Stimulated activated CD4-positive, alpha-beta T cell treated with anti-CD3 and anti-CD28 coated beads, Interleukin-15, amount 100 ng/mL, for 24 hours (primary cell): ENCODE measurements at places on chromosomes 5 and 9.

- DNase-seq, result no peak
Observed at GRCh38 chr5:143231973-143232812, 171.3 kb downstream of the NR3C1 start.

- no peak for DNase-seq
Observed at GRCh38 chr5:174489215-174489614, 235.2 kb upstream of the MSX2 start.

- DNase-seq, result no peak
Observed at GRCh38 chr5:141783947-141784296, 94.3 kb downstream of the PCDH1 start.

DNA sequence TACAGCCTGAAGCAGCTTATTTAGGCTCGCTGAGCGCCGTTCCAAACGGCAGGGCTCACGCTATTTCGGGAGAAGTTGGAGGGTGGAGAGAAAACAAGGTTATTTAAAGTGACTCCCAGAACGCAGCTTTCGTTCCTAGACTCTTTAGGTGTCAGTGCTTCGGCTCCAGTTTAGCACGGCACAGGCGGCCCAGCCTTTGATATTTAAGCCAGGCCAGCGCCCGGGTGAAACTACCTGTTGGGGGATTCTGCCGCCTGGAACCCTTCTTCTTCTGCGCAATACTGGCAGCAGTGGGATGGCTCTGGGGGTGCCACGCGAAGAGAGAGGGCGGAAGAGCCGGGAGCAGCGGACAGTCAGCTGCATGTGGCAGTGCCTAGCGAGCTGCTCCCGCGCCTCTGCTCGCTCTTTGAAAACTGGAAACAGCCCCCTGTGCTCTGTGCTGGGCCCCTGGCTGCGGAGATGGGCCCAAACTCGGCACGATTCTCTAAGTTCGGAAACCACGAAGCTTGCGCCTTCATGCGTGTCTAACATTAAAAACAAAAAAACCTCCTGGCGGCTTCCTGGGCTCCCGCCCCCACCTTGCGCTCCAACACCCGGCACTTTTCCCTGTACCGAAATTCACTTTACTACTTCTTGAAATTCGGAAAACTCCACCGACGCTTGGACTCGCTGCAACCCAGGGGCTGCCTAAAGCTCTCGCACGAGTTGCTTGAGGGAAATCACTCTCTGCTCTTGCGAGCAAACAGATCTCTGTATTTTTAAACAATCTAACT is 34.6 kb upstream of the NFIB start:
- no peak for DNase-seq

GRCh38 chr9:136409557-136410455 is 608 bp downstream of the ENTR1 start:
- peak; percentile 56 for DNase-seq

DNA sequence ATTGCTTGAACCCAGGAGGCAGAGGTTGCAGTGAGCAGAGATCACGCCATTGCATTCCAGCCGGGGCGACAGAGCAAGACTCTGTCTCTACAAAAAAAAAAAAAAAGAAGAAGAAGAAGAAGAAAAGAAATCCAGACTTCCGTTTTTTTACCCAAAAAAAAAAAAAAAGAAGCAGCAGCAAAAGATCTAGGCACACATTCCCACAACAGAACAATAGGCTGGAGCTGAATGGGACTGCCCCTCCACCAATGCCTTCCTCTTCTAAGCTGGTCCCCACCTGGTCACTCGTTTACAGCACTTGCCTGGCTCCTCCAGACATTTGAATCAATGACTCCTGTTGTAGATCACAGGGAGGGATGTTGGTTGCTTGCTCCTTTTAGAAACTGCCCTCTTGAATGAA is 1.6 kb upstream of the LMAN2 start:
- DNase-seq, result no peak

- DNase-seq, result no peak
Observed at GRCh38 chr5:10367579-10367978, 14.1 kb downstream of the MARCHF6 start.

DNA sequence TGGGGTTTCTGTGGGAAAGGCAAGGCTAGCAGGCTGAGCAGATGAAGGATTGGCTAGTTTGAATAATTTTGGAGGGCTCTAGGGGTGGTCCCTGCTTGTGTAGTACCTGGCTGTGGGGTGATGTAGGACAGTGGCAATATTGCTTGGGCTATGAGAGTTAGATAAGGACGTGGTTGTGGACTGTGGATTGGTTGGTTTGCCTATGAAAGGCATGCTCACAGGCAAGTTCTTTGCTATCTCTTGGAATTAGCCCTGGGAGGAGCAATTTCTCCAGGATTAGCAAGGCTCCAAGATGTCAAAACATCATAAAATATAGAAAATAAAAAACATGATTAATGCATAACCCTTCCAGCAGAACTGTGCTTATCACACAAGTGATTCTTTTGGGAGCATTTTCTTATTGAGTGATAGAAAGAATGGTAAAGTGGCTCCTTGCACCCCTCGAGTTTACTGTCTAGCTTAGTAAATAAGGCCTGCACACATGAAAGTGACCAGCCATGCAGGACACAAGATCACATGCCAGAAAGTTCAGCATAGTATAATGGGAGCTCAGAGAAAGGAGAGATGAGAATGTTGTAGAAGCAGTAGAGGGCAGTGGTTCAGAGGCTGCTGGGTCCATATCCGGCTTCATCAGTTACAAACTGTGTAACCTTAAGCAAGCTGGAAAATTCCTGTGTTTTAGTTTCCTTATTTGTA is 13.8 kb downstream of the AOPEP start:
- DNase-seq, result no peak

DNA sequence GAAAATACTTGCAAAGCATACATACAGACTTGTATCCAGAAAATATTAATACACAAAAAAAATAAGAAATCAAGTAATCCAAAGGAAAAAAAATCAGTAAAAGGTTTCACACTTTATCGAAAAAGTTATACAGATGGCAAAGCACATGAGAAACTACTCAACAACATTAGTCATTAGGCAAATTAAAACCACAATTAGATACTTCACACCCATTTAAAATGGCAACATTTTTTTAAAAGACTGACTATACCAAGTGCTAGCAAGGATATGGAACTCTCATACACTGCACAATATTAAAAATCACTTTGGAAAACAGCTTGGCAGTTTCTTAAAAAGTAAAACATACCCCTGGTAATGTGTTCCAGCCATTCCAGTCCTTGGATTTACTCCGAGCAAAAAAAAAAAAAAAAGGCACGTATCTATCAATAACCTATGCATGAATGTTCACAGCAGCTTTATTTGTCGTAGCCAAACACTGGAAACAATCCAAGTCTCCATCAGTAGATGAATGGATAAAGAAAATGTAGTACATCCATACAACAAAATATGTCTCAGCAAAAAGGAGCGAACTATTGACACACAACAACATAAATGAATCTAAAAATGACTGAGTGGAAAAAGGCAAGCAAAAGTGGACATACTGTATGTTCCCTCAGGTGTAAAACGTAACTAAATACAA is 66.0 kb downstream of the GNAQ start:
- no peak for DNase-seq

DNA sequence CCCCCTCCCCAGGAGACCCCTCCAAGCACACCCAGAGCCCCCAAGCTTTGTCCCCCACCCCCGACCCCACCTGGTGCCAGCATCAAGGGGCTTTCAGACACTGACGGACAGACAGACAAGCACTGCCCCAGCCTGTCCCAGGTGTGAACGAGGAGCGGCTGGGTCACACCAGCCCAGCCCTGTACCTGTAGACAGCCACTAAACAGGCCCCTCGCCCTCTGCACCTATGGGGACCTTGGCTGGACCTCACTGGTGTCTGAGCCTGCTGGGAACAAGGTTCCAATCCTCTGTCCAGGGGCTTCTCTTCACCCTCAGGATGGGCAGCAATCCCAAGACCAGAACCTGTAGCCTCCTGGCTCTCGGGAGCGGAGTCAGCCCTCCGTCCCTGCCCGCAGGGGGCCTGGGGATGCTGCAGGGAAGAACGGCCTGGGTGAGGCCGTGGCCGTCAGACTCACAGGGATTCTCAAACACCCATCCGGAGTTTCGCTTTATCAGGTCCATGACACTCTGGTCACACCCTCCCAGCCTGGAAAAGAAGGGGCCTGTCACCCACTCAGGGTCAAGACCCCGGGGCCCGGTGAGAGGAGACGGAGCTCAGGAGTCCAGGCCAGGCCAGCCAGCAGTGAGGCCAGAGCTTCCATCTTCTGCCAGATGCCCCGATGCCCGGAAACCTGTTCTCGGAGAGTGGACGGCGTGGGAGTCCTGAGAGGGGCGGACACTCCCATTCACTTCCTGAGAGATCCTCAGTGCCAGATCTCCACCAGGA is 2.8 kb downstream of the LCN6 start:
- DNase-seq, result no peak

- peak; percentile 9 for DNase-seq
Observed at GRCh38 chr5:129904667-129905472, 605 bp downstream of the CHSY3 start.

- DNase-seq, result peak; percentile 27
Observed at GRCh38 chr9:19026375-19026774, 6.6 kb downstream of the SAXO1 start.

GRCh38 chr5:104763216-104763615 is 1200.6 kb upstream of the NUDT12 start:
- no peak for DNase-seq

DNA sequence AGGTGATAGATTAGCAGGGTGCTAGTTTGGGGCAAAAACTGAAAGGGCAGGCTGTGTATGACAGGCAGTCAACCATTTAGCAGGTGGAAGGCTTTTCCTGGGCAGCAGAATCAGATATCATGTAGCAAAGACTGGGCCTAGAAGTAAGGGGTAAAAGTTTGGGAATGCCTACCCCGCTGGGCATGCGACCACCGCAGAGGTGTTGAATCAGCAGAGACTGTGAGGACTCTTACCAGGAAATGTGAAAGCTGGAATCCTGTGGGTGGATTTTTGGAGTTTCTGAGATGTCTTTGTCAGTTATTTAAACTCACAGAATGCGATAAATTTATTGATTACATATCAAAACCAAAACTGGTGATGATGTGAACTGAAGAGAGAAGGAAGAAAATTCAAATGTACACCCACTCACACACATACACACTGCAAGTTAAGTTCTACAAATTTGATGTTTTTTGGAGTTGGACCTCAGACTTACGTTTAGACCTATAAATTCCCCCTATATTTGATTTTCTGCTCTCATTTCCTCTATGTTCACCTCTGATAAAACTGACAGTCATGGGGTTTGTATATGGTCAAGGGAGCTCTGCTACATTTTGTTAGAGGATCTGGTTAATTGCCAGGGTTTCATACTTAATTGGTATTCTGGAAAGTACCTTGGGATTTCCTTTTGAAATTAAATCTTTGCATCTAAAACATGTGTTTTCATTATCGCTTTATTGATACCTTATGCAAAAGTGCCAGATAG is 333.6 kb downstream of the CSNK1G3 start:
- DNase-seq, result no peak

DNA sequence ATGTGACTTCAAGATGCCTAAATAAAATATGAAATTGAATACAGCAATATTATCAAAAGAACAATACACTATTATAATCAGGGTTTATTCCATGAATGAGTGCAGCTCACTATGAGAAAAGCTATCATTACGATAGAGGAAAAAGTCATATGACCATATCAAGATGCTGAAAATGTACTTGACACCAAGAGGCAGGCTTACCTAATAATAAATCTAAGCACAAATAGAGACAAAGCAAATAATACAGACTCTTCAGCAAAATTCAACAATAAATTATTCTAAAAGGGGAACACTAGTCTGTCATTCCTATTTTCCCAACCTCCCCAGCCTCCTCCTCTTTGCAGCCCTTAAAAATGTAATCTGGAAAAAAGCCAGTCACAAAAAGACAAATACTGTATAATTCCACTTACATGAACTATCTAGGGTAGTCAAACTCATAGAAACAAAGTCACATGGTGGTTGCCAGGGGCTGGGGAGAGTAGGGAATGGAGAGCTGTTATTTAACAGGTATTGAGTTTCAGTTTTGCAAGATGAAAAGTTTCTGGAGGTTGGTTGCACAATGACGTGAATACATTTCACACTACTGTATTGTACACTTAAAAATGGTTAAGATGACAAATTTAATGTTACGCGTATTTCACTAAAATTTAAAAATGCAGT is 148.4 kb downstream of the NFIB start:
- no peak for DNase-seq

DNA sequence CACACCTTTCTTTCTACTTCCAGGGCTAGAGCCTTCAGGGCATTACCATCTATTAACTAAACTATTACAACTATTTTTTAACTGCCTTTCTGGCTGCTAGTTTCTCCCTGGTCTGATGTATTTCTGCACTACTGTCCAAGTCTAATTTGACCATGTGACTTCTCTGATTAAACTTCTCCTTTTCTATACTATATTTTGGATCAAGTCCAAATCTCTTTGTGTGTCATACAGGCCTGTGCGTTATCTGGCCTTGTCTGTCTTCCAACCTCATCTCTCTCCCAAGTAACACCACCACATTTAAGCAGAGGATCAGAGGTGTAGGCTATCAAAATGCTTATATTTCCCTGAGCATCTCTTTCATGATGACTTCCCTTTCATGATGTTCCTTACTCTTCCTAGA is 47.2 kb upstream of the OR13F1 start:
- no peak for DNase-seq

- DNase-seq, result no peak
Observed at GRCh38 chr5:136655468-136655867, 290.1 kb upstream of the TRPC7 start.
